GM12891 (cell line): ENCODE measurements at places on chromosomes 12 and 14.

DNA sequence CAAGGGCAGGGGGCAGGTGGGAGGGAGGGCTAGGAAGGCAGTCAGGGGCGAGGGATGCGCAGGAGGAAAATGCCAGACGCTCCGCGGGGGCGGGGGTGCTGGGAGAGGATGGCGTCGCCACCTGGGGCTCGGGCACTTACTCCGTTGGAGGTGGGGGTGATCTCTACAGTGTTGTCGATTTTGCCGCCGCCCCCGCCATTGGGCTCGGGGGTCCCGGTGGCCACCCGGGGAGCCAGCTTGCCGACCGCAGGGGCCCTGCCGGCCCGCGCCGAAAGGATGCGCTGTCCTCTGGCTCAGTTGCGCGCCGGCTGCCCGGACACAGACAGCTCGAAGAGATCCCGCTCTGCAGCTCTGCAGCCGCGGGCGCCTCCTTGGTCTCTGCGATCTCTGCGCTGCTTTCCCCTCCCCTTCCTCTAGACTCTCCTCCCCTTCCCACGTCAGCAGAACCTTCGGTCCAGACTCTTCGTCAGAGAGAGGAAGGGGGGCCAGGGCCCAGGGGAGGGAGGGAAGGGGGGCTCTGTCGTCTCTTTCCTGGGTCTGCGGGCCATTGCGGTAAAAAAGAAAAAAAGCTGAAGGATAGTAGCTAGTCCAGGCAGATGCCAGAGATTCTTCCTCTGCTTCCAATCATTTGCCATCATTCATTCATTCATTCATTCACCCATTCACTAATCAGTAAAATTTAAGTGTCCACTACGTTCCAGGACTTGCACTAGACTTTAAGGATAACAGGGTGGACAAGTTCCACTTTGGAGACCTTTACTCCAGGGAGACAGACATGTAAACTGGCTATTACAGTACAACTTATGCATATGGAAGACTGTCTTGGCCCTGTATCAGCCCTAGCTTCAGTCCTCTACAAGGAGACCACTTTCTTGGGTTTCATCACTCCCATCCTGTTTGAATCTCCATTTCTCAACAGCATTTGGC is at the start of gene SLC22A17:
TSS of gene SLC22A17 (minus strand) at position 382 of the 927 bp plus-strand sequence.
- DNase-seq = no peak

DNA sequence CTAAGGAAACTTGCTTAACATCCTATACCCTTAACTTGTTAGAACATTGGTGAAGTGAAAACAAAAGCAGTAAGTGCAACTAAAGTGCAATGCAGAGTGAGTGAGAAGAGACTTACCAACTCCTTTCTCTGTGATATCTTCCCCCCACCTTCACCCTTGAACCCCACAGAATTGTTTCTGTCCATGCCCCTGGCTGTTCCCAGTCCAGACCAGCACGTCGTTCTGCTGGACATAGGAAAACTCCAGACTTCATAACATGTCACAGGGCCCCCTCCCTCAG is 91.9 kb downstream of the DAD1 start:
- no peak for DNase-seq

DNA sequence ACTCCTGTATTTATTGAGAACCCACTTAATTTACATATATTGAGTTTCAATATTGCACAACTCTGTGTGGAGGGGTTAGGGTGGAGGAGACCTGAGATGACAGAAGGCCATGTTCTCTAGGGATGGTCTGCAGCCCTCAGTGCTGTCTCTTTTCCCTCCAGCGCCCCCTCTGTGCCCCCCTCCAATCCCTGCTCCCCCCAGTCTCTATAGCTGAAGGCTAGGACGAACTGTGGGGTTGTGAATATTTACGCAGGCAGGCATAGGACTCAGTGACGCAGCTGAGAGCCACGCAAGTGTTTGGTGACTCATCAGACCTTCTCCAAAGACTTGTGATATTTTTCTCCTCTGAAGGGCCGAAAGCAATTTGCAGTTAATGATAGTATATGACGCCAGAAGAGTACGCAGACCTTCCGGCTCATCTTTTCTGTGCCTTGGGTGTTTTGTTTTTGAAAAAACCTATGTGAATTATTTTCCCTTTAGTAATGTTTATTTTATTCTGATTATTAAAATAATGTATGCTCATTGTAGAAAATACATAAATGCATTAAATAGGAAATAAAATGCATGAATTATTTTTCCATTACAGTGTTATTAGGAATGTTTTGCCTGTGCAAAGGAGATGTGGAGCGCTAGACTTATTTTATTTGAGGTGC is 85.3 kb downstream of the SLC25A47 start:
- DNase-seq = no peak

DNA sequence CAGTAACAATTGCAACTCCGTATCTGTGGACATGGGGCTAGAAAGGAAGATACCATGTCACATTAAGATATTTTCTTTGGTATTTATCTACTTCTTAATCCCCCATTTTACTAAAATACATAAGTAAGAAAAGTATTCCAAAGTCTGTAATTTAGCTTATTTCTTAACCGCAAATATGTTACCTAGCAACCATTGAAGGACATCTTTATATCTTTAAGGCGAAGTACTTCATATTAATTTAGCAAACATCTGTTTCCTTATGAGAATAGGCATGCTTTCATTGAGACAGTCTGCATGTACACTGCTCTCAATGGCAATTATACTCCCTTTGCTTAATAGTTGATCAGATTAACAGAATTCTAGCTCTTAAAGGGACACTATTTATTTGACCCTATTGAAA is 88.8 kb downstream of the NAV3 start:
- DNase-seq = no peak

DNA sequence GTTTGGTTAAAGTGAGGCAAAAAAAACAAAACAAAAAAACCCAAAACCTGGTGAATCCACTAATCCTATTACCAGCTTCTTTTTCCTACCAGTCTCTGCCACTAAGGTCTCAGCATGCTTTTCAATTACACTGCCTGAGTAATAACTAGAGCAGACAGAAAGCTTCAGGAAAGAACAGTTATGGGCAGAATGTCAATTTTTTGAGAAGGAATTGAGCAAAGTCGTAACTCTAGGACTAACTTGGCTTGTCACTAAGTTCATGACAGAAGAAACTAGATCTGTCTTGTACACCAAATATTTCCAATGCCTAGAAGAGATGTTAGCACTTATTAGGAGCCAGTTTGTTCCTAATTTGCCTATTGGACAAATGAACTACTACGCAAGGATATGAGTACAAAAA is 148.8 kb upstream of the CNOT2 start:
- no peak for DNase-seq

GRCh38 chr12:84355561-84355960 is 557.0 kb downstream of the SLC6A15 start:
- DNase-seq = no peak

GRCh38 chr12:120489018-120489417 is 6.9 kb upstream of the DYNLL1 start:
- no peak for DNase-seq

DNA sequence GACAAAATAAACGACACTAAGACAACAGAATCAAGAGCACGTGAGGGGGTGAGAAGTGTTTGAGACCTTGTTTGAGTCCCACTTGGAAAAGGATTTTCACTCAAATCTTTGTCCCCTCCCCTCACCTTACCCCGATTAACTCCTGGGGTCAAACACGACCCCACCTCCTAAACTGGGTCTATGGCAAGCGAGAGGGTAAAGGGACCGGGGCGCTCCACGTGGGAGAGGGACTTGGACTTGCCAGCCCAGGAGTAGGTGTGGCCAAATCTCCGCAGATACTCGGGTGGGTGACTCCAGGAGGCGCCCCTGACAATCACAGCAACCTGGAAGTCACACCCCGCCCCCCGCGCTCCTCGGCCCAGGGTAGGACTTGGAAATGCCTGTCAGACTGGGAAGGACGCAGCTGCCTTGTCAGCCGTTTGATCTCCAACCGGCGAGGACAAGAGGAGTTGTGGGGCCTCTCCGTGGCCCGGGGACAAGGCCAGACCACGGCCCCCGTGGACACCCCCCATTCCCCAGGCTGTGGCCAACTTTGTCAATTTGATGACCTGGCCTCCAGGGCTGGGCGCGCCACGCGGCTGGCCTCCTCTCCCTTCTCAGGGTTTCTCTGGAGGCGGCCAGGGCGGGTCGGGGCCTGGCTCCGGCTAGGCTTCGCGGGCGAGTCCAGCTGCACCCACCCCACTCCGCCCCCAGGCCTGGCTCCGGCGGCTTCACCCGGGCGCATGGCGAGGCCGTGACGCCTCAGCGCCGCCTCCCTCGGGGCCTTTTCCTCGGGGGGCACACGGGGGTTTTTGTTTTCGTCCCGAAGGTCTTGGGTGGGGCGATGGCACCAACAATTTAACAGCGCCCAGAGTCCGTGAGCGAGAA is 1.1 kb upstream of the BCL11B start:
- DNase-seq = no peak

GRCh38 chr12:104673696-104674482 is 217.1 kb downstream of the CHST11 start:
- DNase-seq = no peak

DNA sequence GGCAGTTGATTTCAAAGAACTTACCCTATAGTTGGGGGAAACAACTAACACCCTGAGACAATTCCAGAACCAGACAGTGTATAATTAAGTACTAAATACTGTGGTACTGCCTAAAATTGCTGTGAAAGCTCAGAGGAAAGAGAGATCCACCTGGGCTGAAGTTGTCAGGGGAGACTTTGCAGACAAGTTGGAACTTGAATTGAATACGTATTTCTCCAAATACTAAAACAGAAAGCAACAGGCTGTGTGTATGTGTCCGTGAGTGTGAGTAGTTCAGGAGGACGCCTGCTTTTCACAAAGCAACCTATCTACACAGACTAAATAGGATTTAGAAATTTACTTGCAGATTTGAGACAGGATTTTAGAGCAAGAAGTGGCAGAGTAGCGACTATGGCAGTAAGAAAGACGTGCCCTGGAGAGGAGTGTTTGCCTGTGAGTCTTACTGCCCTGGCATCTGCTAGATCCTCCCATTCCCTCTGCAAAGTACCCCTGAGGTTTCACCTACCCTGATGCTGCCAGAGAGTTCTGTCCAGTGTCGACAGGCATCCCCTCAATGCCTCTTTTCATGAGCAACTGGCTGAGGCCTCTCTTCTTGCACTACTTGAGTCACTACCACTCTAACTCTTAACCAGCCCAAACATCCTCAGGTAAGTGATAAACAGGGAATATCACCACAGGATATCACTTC is 37.4 kb upstream of the BMP4 start:
- DNase-seq = no peak

DNA sequence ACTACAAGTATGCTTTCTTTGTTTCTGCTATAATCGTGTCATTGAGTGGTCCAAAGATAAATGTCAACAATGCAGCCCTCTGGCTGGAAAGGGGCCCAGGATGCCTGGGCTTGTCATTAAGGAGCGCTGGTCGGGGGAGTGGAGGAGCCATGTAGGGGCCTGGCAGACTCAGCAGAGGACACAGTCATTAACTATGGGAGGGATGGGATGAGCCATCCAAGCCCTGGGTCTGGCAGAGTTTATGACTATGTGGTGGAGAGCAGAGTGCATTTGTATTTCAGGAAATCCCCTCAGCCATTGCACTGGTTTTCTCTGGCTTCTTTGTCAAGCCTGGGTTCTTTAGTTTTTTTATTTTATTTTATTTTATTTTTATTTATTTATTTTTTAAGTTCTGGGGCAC is 243.1 kb downstream of the C12orf75 start:
- no peak for DNase-seq

DNA sequence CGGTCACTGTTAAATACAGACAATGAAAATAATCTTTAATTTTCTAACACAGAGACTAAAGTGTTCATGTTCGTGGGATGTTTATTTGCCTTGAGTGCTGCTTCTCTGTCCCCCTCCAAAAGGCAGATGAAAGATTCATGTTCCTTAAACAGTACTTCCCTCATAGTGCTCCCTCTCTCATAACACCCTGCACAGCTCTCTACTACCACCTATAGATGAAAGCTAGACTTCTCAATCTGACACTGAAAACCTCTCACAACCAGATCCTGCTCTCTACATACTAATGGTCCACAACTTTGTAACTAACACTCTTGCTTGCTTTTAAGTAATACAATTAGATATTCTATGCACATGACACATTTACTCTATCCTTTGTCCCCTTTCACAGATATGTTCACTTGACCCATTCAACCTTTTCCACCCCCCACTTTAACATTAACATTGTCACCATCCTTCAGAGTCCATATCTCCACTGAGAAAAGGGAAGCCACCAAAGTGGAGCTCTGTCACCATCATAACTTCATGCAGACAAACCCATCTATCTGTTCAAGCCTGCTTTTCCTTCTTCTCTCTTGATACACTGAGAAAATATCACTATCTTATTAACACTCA is 266.4 kb upstream of the USP15 start:
- no peak for DNase-seq

DNA sequence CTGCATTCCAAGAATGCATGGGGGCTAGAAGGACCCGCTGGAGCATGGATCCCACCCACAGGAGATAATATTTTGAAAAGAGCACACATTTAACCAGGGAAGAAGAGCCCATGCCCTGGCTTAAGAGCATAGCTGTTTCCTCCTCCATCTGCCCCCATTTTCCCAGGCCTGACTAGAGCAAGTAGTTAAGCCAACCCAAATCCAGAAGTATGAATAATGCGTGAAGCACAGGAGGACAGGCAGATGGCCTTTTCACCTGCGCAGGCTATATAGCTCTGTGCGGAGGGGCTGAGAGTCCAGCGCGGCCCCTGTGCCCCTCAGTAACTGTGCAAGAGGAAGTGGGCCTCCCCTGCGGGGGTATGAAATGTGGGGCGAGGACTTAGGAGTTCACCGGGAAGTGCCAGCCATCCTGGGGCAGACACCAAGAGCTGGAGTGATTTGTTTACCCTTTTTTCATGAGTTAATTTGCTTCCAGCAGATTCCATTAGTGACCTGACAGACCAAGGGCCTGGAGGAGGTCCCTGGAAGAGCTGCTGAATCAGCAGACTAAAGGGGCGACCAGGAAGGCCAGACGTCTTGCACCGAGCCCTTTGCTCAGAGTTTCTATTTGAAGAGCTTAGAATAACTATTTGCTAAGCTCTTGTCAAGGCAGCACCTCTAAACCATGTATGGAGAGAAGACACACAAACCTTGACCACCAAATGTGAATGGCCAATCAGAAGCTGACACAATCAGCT is 37.2 kb downstream of the DPF3 start:
- DNase-seq = no peak

DNA sequence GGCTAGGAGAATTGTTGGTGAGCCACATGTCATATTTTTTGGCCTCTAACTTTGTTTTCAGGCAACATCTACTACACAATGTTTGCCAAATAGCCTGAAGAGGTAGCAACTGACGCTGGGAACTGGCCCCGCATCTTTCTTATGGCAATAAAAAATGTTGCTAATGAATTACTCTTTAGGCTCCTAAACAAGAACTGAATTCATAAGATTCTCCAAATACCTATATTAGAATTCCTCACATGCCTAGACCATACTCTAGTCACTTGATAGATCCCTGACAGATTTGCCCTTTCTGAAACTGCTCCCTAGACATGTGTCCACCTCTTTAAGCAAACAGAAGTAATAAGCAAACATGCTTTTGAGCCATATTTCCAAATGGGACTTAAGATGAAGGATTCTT is 209.0 kb upstream of the ATXN7L3B start:
- no peak for DNase-seq

DNA sequence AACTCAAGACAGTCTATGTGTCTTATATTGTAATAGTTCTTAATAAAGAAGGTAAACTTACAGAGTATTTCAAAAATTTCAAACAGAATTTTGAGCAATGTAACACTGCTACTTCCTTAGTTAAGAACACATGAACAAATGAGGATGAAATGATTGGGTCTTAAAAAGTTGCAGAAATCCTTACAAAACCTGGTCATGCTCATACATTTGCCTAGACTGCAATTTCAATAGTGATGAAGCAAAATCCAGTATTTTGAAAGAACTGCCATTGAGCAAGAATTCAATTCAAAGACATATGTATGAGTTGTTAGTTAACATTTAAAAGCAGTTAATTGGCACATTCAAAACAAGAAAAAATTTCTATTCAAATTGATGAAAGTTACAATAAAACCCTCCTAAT is 17.8 kb upstream of the HIF1A start:
- DNase-seq = no peak
